ENCODE measurements at places on chromosomes 12 and 14.
A peak's percentile ranks its signal among the peaks of the same experiment; 100 is the strongest.

- DNase-seq = no peak
Measured at GRCh38 chr14:24881116-24881893, 168.6 kb downstream of the STXBP6 start.

DNA sequence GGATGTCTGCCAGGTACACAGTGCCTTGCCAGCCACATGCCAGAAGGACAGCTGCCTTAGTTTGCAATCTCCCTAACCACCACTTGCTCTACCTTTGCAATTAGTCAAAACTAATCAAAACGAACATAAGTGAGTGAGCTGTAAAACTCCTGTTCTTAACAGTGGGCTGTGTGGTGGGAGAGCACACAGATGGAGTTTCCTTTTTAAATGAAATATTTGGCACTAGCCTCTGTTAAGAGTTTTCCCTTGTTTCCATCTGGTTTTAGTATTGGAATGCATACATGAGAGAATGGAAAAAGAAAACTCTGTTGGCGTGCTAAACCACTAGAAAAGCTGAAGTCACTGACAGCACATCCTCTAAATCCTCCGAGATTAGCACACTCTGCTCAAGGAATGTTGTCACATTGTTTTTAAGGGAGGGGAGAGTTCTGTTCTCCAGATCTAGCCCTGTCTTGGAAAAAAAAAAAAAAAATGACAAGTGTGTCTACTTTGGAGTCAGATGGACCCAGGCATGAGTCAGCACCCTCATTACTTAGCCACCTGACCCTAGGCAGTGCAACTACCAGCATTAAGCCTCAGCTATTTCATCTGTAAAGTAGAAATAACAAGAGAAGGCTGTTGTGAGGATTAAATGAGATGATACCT lies 83.9 kb downstream of the STXBP6 start:
- DNase-seq = no peak

GRCh38 chr14:73870525-73871235 lies 16.0 kb upstream of the ZNF410 start:
- no peak for DNase-seq

DNA sequence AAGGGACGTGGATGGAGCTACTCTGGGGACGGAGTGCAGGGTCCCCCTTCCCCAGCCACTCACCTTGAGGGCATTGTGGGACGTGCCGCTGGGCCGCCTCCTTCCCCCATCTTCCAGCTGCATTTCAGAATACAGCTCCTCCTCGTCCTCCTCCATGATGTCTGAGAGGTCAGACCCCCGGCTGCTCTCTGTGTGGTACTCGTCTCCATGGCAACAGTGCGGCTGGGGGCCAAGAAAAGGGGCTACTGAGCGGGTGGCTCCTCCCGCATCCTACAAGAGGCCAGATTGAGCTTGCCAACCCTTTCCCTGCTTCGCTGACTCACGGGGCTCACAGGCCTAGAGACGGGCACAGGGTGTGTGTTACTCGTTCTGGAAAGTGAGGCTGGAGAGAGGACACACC lies 90.4 kb downstream of the PIWIL1 start:
- DNase-seq = no peak

DNA sequence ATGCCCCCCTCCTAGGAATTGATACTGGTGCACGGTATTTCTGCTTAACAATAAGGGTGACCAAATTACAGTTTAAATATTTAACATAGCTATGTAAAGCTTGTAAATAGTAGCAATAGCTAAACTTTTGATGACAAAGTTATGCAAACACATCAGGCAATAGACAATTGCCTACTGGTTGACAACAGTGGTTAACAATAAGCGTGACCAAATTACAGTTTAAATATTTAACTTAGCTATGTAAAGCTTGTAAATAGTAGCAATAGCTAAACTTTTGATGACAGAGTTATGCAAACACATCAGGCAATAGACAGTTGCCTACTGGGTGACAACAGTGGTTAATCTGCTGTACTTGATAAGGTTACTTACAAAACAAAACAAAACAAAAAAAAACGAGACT lies 886.5 kb upstream of the FLRT2 start:
- no peak for DNase-seq

DNA sequence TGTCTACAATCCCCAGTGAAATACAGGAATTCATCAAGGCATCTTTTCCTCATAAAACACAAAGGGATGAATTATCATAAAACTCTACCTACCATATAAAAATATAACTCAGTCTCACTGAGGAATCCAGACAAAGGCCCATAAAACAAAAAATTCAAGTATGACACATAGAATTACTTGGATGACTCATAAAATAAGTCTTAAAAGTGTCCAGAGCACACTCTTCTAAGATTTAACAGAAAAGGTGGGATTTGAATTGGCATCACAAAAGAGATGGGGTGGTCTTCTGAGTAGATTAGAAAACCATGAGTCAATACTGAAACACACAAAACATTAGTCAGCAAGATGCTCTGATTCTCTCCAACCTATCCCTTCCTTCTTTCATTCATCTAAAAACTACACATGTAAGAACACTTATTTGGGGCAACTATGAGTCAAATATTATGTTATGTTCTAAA lies 202.7 kb upstream of the GARIN6 start:
- DNase-seq = no peak

- DNase-seq = no peak
Measured at GRCh38 chr12:100368066-100368465, 11.2 kb downstream of the SLC17A8 start.

- no peak for DNase-seq
Measured at GRCh38 chr14:55381561-55381960, 30.1 kb downstream of the ATG14 start.

- DNase-seq = no peak
Measured at GRCh38 chr14:68824517-68825347, 31.9 kb upstream of the ZFP36L1 start.

- DNase-seq = no peak
Measured at GRCh38 chr14:55979096-55979495, 139.1 kb upstream of the PELI2 start.

- peak; percentile 88 for DNase-seq
Measured at GRCh38 chr12:102119674-102120563, at the start of the genes NUP37 and PARPBP. Gene NUP37, minus strand, starts transcription at chr12:102120114. Its CDS starts 1,596 bp downstream, at chr12:102118518. Gene PARPBP, plus strand, starts transcription at chr12:102120183. Its CDS starts 3,706 bp downstream, at chr12:102123889.

DNA sequence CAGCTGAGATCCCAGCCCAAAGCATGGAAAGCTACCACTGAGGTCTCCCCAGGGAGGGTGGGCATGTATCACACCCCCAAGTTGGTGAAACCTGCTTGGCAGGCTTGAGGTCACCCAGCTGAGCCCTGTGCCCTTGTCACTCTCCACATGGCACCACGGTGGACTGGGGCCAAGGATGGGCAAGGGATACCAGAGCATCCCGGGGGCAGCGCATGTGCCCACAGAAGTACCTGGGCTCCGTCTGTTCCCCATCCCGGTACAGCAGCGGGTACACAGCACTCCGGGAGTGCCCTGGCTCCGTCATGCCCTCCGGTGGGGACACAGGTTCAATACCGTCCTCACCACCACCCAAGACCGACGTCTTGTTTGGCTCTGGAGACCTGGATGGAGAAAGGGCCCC lies 38.0 kb downstream of the RFLNA start:
- no peak for DNase-seq

DNA sequence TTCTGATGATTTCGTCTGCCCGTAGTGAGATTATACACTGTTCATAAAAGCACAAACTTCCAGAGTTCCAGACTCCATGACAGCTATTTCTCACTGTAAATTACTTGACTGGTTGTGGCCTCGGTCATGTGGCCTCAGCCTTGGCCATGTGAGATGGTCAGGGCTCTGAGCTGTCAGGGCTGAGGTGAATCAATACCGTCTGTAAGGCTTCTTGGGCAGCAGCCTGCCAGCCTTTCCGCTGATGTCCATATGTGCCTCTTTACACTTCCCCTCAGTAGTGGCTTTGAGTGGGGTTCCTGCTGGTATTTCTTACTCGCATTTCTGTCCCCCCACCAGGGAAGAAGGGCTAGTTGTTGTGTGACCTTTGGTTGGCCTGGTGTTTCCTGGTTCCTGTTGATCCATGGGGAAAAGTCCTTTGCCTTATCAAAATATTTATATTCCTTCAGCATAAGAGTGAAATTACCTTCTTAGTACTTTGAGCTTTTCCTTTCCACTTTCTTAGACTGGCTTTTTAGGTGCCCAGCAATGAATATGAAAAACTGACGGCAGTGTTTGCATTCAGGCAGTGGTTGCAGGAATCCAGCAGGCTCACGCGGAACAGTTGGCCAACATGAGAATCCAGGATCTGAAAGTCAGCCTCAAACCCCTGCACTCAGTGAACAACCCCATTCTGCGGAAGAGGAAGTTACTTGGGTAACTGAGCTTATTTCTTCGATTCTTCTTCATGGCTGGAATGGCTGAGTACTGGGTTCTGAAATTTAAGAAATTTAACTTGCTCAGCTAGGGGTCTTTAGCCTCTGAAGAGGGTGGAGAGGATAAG lies 46.1 kb downstream of the MAPKAPK5 start:
- no peak for DNase-seq

DNA sequence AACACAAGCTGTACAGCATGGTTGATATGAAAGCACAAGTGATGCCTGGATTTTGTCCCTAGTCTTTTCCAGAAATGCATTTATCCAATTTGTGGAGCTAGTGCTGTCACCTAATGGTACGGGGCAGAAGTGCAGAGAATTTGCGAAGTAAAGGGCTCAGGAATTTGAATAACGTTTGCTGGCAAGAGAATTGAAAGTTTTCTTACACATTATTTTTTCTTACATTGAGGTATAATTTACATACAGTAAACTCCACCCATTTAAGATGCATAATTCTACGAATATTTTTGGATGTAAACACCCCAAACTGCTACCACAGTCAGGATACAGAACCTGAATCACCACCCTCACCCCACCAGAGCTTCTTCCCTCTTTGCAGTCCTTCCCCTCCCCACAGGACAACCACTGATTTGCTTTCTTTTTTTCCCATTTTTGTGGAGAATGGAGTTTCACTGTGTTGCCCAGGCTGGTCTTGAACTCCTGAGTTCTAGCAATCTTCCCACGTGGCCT lies 3.5 kb downstream of the AICDA start:
- DNase-seq = no peak

- no peak for DNase-seq
Measured at GRCh38 chr14:20866963-20867362, 24.2 kb upstream of the RNASE3 start.

- DNase-seq = peak; percentile 47
Measured at GRCh38 chr12:121668750-121669520, 519 bp downstream of the MORN3 start.

DNA sequence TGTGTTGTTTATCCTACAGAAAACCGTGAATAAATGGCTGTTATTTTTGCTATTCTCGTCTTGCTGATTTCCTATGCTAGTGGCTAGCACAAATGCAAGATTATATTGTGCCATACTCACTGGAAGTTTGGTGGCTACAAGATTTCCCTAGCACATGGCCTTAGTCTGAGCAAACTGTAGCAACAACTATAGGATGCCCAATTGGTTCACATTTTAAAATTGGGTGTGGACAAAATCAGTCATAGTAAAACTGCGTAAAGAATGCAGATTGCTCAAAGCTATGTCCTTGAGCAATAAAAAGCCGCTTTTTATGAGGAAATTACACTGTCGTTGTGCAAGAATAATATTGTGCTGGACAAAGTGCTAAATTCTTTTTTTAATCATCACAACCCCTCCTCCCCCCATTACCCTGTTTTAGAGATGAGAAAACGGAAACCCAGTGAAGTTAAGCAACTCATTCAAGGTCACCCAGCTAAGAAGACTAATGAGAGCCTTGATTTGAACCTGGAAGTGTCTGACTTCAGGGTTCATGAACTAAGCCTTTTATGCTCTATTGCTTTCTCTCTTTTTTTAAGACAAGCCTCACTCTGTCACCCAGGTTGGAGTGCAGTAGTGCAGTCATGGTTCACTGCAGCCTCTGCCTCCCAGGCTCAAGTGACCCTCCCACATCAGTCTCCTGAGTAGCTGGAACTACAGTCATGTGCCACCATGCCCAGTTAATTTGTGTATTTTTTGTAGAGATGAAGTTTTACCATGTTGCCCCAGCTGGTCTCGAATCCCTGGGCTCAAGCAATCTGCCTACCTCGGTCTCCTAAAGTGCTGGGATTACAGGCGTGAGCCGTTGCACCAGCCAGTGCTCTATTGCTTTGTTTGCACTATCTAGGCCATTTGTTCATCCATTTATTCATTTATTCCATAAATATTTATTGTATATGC lies 73.6 kb downstream of the SRGAP1 start:
- DNase-seq = no peak

DNA sequence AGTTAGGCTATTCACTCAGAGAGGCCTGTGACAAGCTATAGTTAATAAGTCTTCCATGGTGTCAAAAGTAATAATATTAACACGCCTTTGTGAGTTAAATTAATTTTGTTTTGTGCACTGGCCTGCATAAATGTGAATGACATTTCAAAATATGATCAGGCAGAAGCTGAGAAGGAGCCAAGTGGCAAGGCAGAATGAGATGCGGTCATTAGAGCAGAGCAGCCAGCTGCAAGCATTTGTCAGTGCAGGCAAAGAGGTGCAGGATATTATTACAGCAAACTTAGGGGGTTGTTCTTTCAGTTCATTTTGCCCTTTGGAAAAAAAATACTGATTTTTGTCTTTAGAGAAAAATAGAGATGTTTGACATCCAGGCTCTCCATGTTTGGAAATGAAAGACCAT lies 364.5 kb downstream of the PAWR start:
- DNase-seq = no peak

DNA sequence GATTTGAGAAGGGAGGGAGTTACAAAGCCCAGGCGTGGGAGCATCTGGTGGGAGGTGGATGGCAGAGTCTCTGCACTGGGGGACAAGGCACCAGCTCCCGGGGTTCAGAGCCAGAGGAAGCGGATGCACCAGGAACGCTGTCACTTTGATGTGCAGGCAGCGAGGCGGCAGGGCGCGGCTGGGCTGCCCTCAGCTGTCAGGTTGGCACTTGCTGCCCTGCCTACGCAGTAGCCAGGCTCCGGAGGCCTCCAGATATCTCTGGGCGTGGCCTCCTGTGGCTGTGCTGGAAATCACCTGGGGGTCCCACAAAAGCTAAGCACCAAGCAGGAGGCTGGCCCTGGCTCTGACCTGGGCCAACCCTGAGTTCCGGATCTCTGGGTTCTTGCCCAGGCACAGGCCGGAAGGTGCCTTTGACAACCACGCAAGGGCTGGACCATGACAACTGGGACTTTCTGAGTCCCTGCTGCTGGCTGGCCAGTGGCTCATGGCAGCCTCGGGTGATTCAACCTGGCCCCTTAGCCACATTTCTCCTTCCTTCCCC lies 62.1 kb upstream of the MAP1LC3B2 start:
- DNase-seq = no peak

- no peak for DNase-seq
Measured at GRCh38 chr12:31306866-31307265, 19.1 kb downstream of the SINHCAF start.
